Esophagus muscularis mucosa (tissue), 4 donors: ENCODE measurements at places on chromosomes 1 and 21. TPM values are rescaled to one million over a fixed set of nuclear protein-coding genes. Genes with fewer than 3 reads are reported as not detected.

The KCNT2 gene
- total RNA-seq = 9.3 TPM

The TNFRSF4 gene
- 0.71 TPM for total RNA-seq

DNA sequence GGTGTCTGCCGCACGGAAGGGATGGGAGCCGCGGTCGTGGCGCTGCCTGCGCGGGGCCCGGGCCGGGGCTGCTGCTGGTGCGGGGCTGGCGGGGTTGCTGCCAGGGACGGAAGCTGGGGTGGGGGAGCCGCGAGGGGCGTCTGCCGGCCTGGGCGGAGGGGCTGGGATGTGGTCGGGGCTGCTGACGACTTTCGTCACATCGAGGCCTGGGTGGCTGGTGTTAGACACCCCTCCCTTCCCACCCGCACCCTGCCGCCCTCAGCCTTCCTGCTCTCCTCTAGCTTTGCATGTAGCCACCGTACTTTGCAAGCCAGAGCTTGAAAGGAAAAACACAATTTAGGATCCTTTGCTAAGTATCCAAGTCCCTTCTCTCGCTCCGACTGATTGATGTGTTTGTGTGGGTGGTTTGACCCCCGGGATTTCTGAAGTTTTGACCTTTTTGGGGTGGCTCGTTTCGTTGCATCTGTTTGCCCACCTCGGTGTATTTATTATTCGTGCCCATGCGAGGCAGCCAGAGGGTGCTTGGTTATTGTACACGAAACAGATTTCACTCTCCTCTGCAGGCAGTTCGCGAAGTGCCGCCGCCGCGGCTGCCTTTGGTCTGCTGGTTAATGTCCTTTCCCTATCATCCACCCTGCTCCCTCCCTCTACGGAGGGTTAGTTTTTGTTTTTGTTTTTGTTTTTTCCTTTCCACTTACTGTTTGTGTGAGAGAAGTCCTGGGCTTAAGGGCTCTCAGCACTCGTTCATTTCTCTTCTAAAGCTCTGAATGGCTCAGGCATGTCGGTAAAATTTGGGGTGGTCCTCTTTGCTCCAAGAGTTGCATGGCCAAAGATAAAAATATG is 868 bp downstream of the C1orf21 start:
- H3K27me3 ChIP-seq = no peaks in the 10 kb centered on the region
- DNase-seq = no peak
- no peaks in the 10 kb centered on the region for H3K36me3 ChIP-seq

GRCh38 chr1:35885961-35886558 is 3.1 kb downstream of the AGO1 start:
- H3K27ac ChIP-seq = no peak overlapping the region
- H3K4me1 ChIP-seq = peaks cover 46% of the 10 kb centered on the region
- H3K36me3 ChIP-seq = peaks cover 11% of the 10 kb centered on the region
- H3K27me3 ChIP-seq = no peaks in the 10 kb centered on the region
- no peak for DNase-seq

- H3K4me3 ChIP-seq = no peak overlapping the region
- peaks cover 66% of the 10 kb centered on the region for H3K4me1 ChIP-seq
- DNase-seq = no peak
- no peaks in the 10 kb centered on the region for H3K27me3 ChIP-seq
- H3K36me3 ChIP-seq = peaks cover 45% of the 10 kb centered on the region
Observed at GRCh38 chr1:204466416-204467405, 27.9 kb downstream of the PIK3C2B start.

DNA sequence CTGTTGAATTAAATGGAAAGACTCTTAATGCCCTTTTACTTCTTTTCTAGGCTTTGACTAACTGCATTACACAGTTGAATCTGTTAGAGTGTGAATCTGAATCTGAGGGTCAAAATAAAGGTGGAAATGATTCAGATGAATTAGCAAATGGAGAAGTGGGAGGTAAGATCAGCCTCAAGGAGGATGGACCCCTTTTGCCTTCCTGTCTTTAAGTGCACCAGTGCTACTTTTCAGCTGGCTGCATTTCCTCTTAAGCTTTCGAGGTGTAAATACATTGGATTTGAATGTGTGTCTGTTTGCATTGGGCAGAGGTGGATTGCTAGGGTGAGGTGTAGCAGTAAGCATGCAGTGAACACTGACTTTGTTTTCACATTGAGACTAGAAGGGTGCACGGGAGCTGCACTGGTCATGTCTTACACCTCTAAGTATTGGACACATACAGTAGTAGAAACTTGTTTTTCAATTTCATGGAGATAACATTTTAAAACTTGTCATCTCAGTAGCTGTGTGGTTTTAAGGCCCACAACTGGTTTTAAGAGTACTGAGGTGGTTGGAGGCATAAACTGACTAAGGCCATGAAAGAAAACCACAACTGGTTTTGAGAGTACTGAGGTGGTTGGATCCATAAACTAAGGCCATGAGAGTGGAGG is 35.4 kb downstream of the MIA3 start:
- DNase-seq = no peak
- H3K27ac ChIP-seq = no peak overlapping the region
- H3K4me1 ChIP-seq = no peaks in the 10 kb centered on the region
- no peaks in the 10 kb centered on the region for H3K27me3 ChIP-seq

DNA sequence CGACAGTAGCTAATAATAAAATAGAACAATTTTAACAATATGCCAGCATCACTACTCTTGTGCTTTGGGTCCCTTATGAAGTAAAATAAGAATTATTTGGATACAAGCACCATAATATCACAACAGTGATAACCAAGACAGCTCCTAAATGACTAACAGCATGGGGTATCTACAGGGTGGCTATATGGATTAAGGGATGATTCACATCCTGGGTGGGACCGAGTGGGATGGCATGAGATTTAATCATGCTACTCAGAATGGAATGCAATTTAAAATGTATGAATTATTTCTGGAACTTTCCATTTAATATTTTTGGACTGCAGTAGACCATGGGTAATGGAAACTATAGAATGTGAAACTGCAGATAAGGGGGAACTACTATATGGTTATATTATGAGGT is 28.1 kb upstream of the B3GALNT2 start:
- no peak overlapping the region for H3K27ac ChIP-seq
- DNase-seq = no peak
- no peak overlapping the region for H3K4me3 ChIP-seq
- H3K36me3 ChIP-seq = no peaks in the 10 kb centered on the region
